ENCODE measurements at places on chromosomes 12 and 14.

DNA sequence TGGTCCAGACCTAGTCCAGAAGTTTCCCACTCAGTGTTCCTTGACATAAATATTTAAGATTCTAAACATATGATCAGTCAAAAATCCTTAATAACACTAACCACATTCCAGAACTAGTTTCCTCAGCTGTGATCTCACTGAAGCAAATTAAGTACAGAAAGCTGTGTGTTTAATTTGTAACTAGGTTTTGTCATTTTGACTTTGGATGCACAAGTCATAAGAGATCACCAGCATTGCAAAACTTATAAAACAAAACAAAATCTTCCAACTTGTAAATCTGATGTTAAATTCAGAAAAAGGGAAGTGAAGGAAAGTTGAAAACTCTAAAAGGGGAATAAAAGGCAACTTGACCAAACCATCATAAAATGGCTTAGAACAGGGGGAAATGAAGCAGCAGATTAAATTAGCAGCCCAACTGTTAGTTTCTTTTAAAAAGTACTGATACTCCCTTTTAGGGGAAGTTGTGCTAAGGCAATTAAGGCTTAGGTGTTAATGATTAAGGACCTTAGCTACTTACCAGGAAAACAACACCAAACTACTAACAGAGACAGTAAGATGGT, 56.6 kb downstream of the SH2B3 start:
- DNase-seq: no peak

- DNase-seq: no peak
Measured at GRCh38 chr14:68753690-68754089, 39.2 kb downstream of the ZFP36L1 start.

DNA sequence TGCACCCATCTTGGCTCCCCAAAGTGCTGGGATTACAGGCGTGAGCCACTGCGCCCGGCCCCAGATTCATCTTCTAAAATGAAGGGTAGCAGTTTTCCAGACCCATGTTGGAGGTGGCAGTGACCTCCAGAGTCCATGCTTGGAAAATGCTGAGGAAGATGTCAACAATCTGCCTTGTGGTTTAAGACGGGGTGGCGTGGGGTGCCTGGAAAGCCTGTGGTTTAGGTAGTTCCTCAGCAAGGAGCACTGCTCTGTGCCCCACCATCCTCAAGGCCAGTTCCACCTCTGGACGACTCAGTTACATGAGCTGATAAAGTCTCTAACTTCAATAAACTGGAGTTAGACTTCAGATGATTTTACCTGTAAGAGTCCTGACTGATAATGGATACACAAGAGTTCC, 48.6 kb downstream of the DRAM1 start:
- DNase-seq: no peak

- no peak for DNase-seq
Measured at GRCh38 chr14:92668276-92668973, 80.0 kb downstream of the LGMN start.

- no peak for DNase-seq
Measured at GRCh38 chr14:104342435-104343293, 204.3 kb downstream of the KIF26A start.

GRCh38 chr12:88291498-88292131, 149.5 kb downstream of the TMTC3 start:
- no peak for DNase-seq

DNA sequence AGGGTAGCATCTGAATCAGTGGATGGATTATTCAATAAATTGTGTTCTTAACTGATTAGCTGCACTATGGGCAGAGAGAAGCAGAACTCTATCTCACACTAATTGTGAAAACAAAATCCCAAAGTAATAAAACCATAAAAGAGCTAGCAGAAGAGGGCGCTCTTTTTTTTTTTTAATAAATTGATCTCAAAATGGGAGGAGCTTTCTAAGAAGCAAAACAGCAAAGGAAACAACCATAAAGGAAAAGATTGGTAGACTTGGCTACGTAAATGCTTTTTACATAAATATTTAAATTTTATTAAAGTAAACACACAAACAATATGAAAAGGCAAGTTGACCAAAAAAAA, 1.5 kb upstream of the TM7SF3 start:
- DNase-seq: peak; percentile 36

- peak; percentile 90 for DNase-seq
Measured at GRCh38 chr14:20429801-20430669, 5.9 kb downstream of the KLHL33 start.

DNA sequence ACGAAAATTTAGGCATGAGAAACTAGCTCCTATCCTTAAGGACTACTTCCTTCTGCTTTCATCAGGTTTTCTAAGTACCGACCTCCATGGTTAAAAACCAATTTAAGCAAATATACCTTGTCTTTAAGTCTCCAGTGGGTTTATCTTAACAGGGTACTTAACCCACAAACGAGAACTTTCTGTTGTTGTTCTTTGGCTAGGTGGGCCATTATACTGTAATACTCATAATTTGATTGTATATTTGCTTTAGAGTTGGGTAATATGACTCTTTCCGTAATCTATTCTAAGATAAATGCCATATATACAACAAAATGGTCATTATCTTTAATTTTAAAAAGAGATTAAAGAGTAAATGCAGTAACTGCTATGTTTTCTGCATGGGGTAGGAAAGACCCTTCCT, 21.6 kb downstream of the RASSF8 start:
- no peak for DNase-seq

GRCh38 chr14:64581363-64581762, 31.6 kb downstream of the PPP1R36 start:
- no peak for DNase-seq

DNA sequence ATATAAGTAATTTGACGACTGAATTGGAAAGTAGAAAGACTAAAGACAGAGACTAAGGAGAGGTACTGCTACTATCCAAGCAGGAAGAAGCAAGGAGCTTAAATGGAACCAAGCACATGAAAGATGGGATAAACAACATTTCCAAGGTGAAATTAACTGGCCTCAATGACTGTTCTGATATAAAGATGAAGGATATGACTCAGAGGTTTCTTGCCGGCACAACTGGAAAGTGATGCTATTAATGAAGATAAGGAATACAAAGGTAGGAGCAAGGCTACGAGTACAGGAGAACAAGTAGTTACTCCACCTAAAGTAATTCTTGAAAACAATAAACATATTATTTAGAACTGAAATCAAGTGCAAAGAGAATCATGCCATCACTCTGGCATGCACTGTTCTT, 6.4 kb downstream of the SNX6 start:
- no peak for DNase-seq

- DNase-seq: peak; percentile 18
Measured at GRCh38 chr14:20683891-20684661, at the start of gene RNASE4. TSS of gene RNASE4 (plus strand) at chr14:20684560. CDS start at chr14:20699372, 14,812 bp downstream.

- DNase-seq: no peak
Measured at GRCh38 chr12:88057994-88058718, 29.0 kb upstream of the C12orf50 start.

DNA sequence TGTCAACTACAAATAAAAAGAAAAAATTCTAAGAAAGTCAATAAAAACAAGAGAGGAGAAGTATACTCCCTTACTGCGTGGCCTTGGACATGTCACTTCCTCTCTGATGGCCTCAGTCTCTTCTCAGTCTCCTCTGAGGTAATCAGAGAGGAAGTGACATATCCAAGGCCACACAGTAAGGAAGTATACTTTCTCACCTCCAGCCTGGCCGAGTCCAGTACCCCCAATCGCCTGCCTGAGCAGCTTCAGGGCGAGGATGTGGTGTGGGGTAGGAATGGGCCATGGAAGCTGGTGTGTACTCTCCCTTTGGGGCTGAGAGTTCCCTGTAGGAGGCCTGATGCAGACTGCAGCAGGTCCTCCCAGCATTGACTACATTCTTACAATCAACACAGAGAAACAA, 15.8 kb downstream of the VDR start:
- DNase-seq: no peak

DNA sequence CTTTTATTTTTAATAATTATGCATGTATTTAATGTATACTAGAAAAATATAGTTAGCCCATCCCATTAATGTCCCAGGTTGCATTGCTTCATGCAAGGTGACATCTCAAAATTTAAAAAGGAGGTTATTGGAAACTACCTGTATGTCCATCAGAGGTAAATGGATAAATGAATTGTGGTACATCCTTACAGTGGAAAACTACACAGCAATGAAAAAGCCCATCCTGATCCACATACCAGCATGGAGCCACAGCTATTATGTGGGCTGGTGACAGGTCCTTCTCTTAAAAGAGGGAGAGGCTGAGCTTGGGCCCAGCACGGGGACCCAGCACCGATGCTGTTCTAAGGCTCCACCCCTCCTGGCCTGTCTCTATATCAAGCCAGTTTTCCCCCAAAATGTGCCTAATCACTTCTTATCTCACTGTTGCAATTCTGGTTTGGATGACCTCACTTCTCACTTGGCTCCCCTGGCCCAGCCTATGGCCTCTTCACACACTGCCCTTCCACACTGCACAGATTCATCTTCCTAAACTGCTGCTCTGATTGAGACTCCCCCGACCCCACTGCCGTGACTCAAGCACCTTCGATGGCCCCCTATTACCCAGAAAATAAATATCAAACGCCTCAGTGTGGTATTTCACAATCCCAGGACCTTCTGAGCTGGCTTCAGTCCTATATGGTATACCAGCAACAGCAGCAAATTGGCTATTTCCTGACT, 97.1 kb upstream of the NCOR2 start:
- no peak for DNase-seq

DNA sequence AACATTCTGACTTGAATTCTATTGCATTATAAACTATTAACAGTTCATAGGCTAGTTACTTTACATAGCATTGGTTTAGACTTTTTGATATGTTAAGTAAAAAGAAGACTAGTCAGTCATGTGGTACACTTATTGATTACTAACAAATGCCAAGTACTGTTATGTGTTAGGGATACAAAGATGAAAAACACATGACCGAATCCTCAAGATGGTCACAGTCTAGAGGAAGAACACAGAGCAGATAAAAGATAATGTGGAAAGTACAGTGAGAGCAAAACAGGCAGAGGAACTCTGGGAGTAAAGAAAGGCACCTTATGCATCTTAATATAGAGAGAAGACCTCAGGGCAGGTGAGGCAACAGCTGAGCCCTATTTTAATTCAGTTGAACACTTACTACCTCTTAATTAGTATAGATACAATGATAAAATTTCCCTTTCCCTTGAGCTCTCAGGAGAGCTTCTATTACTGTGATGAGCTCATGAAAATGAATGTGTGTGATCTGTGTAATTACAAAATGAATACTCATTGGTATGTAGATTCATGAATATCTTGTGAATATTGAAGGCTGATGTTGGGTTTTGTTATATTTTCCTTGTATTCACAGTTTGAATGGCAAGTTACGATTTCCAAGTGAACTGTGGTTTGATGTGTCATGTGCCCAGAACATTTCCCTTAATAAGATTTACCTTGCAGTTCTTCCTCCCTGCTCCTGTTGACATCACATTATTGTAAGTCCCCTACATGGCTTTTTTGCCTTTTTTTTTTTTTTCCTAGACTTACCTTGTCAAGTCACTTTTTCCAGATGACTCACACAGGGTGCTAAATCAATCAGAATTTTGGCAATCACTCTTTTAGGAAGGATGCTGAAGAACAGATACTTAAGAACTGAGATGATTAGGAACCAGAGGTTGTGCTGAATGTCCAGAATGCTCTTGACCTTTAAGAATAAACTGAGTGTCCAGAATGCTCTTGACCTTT, 29.5 kb upstream of the MSRB3 start:
- no peak for DNase-seq

DNA sequence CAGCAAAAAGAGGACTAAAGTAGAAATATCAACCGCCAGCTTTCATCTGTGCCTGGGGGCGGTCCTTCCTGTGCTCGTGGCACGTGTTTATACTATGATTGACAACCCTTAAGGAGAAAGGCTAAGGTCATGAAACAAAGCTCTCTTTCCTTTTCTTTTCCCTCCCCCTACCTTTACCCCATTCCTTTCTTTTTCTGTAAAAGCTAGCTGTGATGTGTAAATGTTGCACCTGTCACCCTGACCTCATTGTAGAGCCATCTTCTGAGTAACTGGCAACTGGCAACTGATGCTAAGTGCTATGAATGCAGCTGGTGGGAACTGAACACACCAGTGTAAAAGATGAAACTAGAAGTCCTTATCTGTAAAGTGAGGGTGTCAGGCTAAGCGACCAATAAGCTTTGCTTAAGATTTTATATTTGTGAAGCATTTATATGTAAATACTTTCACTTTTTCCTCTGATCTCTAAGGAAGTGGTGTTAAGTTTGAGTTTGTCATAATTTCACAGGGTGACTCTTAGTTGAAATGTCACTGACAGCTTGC, 102.8 kb upstream of the BCAT1 start:
- no peak for DNase-seq

GRCh38 chr12:30990776-30991175, 64.2 kb downstream of the TSPAN11 start:
- DNase-seq: no peak

DNA sequence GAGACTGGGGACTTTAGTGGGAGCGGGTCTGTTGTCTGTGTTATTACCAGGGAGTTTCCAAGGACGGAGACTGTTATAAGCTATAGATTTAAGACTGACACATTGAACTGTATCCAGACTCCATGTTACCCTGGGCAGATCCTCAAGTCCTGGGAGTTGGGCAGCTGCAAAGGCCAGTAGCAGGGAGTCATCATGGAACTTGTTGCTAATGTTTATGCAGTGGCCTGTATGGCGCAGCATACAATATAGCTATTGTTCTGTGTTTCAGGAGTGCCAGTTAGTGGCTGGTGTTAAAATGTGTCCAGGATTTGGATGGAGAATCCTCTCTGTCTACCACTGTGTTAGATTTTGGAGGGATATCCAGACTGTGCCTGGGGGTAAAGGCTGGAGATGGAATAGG, 31.7 kb downstream of the SMOC1 start:
- DNase-seq: no peak

GRCh38 chr14:67186789-67187584, 2.3 kb upstream of the GARIN2 start:
- DNase-seq: no peak

- no peak for DNase-seq
Measured at GRCh38 chr12:42091769-42092168, 52.9 kb downstream of the GXYLT1 start.

DNA sequence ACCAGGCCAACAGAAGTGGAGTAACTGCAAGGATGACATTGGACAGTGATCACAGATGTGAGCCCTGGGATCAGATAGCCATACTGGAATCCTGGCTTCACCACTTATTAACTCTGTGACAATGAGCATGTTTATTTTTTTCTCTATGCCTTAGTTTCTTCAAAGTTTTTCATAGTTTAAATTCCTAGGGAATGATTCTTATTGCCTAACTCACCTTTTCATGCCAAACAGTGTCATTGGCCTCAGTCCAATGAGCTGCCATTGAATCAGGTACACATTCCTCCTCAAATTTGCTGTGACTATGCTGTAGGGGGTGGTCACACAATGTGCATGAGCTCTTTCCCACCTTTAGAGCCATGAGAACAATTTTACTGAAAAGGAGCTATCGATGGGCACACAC, 342.3 kb downstream of the SYT1 start:
- DNase-seq: no peak

GRCh38 chr12:125184213-125184967, 119.2 kb downstream of the AACS start:
- DNase-seq: no peak

Measured in NCI-H2029 (cell line).